Astrocyte (in vitro differentiated cells and primary cell): ENCODE measurements at places on chromosomes 4 and X. TPM values are rescaled to one million over a fixed set of nuclear protein-coding genes. Genes with fewer than 3 reads are reported as not detected.
A peak's percentile ranks its signal among the peaks of the same experiment; 100 is the strongest.

- DNase-seq = no peak
These were observed 61.9 kb upstream of the PAGE4 start for GRCh38 chrX:49767236-49767635.

- DNase-seq = no peak
These were observed 289.7 kb downstream of the HS3ST1 start for GRCh38 chr4:11138964-11139363.

DNA sequence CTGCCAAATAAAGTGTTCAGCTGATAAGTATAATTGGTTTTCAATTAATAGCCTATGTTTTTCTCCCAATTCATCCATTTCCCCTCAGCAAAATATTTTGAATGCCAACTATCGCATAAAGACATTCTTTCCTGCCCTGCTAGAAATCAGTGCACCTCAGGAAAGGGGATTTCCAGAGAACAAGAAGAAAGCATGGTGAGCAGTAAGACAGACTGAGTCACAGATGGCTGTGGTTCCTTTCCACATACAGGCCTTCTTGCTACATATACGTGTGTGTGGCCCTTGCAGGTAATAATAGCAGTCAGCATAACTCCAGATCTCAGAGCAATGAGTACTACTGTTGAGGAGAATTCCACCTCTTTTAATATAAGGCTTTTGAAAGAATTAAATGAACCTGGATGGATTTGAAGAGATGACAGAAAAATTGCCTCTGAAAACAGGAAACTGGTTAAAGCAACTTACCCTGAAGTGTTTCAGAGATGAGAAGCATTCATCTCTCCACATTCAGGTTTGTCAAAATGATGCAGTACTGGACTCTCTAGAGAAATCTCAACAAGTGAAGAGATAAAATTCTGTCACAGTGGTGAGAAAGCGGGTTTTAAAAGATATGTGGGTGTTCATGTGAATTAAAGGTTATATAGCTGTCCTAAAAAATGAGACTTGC is 13.6 kb downstream of the GASK1B start:
- DNase-seq = peak; percentile 95

F9 gene
- not detected in 2 replicates for total RNA-seq

ARSJ gene
- total RNA-seq = 60.1 and 66.5 TPM in 2 replicates

FAM53A gene
- 2.1 and 3.4 TPM in 2 replicates for total RNA-seq
